M059J (cell line): ENCODE measurements at places on chromosomes 11 and 22.

DNA sequence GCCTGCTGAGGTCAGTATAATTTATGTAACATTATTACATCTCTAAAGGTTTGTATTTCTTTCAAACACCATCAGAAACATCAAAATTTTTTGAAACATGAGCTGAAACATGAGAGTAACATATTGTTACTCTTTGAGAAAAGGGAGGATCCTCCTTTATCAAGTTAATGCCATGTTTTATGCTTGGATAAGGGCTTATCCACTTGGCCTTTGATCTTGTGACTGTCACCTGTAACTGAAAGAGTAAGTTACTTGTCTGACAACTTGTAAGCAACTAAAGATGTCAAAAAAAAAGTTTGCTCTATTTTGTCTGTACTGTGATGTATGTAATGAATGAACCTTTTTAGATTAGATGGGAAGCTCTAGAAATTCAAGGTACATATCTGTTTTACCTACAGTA, 59.6 kb downstream of the FAR1 start:
- DNase-seq, result no peak

- DNase-seq, result no peak
These were observed 53.7 kb upstream of the TTLL12 start for GRCh38 chr22:43240614-43241013.

GRCh38 chr22:22847241-22847640, 40.4 kb upstream of the IGLL5 start:
- DNase-seq, result no peak

DNA sequence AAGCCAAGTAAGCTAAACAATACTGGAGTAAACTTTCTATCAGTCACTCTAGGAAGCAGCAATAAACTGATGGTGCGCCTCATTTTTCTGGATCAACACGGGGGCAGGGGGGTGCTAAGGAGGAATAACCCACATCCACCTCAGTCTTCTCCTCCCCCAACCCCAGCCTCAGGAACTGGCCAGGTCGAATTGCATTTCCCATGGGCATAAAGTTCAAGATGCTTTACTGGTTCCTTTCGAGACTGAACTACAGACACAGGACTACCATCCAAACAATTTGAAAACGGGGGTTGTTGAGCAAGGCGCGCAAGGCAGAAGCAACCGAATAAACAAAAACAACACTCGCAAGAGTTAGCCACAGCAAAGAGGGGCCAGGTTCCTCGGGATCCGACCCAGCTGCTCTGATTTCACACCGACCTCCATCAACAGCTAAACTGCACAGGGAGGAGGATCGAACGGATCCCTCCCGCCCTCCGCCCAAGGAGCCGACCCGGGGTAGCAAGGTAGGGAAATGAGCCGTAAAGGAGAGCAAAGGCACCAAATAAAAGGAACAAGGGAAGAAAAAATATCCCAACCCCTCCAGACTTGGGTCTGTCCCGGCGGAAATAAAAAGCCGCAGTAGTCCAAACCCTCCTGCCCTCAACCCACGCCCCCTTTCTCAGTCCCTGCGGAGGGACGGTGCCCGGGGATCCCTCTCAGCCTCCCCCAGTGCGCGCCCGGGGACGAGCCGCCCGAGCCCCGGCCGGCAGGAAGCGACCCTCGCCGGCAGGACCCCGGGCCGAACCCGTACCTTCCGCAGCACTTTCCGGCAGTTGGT, 801 bp downstream of the SESN3 start:
- peak; percentile 9 for DNase-seq

GRCh38 chr11:57974848-57975601, 48.7 kb upstream of the OR9Q1 start:
- DNase-seq, result no peak

- no peak for DNase-seq
These were observed 348.8 kb upstream of the ARHGAP42 start for GRCh38 chr11:100338144-100338840.

DNA sequence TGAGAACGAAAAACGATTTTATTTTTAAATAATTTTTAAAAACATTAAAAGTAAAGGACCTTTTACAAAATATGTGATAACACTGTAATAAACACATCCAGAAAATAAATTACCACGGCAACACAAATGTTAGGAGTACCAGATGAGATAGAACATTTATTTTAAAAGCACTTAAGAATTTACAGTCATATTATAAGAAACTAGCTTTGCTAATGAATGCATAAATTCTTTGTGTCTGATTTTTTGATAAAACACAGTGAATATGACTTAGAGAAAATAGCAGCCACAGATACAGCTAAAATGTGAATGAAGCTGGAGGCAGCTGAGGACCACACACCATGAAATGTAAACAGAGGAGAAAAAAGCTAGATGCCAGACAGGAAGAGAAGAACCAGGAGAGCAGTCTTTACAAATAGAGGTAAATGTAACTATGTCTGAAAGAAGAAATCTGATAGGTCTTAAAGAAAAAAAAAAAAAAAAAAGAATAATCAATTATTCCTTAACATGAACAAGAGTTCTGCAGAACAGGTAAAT, 14.6 kb downstream of the CCDC34 start:
- no peak for DNase-seq

GRCh38 chr22:30648825-30649224, 13.2 kb downstream of the SLC35E4 start:
- DNase-seq, result no peak

- no peak for DNase-seq
These were observed 107.0 kb upstream of the AKIP1 start for GRCh38 chr11:8803973-8804372.

DNA sequence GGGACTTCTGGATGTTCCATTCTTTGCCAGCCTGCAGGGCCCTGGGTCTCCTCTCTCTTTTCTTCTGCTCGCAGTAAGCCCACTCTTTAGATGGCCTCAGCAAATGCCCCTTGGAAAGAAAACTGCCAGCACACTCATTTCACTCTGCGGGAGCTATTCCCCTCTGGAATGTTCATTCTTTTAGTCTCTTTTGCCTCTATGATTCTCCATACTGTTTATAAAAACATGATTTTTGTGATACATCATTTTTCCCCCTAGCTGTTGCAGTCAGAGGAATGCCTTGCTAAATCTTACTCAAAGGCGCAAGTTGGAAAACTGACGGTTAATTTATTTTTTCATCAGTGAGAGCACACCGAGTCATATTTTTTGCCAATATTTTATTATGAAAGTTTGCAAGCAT, 184.9 kb downstream of the SNX19 start:
- no peak for DNase-seq

GRCh38 chr22:21921184-21921721, 31.4 kb downstream of the PPM1F start:
- DNase-seq, result no peak

DNA sequence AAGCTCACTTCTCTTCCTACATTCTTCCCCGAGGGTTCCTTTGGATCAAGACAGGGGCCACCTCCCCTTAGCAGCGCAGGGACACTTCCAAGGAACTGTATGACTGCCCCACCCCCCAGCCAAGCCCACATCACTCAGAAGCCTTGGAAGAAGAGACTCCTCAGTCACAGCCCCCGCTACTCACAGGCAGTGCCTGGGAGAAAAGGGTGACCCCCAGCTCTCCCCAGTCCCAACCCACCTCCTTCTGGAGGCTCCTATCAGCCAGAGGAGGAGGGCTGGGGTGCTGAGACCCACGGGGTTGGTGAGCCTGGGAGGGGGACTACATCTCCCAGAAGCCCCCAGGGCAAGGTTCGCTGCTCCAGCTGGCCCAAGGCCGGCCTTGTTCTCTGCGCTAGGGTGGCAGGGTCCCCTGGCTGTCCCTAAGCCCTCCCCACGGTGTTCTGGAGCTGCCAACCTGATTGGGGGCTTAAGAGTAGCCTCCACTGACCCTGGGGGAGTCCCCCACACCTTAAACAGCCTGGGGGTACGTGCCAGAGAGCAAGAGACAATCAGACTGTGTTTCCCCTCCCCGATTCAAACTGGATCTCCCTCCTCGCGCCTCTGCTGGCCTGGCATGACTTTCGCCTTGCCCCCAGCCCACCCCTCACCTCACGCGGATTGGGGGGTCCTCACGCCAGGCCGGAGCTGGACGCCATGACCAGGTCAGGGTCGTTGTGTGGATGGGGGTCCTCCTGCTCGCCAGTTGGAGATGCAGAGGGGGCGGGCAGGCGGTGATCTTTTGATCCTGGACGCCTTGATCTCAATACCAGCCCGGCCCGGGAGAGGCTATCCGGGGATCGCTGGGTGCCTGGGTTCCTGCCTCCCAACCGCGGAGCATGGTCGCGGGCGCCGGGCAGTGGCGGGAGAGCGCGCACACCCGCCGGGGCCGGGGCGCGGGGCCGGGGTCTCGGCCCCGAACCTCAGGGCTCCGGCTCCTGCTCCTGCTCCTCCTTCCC, 838 bp downstream of the BCL9L start:
- peak; percentile 63 for DNase-seq

GRCh38 chr11:12402691-12403120, 25.3 kb downstream of the PARVA start:
- DNase-seq, result no peak

GRCh38 chr11:125499563-125499962, 3.5 kb upstream of the FEZ1 start:
- no peak for DNase-seq

- no peak for DNase-seq
These were observed 150.9 kb downstream of the CACNA1I start for GRCh38 chr22:39721206-39722031.

DNA sequence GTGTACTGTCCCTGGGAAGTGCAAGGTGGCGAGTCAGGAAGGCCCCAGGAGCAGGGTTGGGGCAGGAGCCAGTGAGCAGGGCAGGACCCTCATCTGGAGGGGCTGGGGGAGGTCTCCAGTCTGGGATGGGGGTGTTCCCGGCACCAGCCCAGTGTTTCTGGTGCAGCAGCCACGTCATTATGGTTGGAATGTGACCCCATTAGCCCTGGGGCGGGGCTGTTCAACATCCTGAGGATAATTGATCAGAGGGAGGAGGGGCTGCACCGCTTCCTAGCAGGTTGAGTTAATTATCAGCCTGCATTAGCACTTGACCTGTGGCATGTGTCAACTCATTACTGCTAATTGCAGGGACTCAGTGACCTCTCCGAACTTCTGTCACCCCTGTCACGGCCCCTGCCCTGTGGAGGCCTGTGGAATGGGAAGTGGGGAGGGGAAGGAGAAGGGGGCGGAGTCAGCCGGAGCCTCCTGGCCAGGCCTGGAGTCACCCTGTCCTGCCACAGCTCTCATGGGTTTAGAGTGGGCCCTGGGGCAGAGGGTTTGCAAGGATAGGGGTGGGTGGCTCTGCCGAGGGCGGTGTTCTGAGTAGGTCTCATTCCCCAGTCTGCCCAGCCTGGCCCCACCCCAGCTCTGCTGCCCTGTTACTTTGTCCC, 52.8 kb upstream of the CCDC188 start:
- peak; percentile 40 for DNase-seq

DNA sequence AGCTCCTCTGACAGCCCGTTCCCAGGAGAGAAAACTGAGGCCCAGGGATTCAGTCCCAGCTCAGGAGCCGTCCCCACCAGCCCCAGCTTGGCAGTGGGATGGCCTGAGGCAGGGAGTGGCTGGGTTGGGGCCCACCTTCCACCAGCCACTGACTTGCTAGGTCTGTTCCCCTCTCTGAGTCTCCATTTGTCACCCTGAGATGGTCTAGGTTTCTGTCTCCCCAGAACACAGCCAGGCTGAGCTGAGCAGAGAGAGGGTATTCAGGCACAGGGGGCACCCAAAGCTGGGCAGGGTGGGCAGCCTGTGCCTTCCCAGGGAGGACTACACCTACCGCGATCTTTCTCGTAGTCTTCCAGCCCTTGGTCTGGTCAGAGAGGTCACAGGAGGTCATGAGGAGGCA, 95.7 kb downstream of the PDE2A start:
- no peak for DNase-seq

DNA sequence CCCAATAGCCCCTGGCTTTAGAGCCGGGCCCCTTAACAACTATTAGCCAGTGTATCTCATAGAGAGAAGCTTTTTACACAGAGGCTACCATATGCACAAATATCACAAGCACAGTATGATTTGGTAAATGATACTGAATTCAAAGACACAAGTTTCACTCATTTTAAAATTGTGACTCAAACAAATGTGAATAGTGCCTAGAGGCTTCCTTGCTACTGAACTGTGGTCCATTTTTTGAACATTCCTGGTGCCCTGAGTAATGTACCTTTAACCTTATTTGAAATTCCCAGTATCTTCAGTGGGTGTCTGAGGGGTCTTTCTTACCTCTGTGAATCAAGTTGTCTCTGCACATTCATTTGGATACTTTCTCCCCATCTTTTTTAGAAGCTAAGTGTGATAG, 156.2 kb downstream of the MAML2 start:
- peak; percentile 56 for DNase-seq

DNA sequence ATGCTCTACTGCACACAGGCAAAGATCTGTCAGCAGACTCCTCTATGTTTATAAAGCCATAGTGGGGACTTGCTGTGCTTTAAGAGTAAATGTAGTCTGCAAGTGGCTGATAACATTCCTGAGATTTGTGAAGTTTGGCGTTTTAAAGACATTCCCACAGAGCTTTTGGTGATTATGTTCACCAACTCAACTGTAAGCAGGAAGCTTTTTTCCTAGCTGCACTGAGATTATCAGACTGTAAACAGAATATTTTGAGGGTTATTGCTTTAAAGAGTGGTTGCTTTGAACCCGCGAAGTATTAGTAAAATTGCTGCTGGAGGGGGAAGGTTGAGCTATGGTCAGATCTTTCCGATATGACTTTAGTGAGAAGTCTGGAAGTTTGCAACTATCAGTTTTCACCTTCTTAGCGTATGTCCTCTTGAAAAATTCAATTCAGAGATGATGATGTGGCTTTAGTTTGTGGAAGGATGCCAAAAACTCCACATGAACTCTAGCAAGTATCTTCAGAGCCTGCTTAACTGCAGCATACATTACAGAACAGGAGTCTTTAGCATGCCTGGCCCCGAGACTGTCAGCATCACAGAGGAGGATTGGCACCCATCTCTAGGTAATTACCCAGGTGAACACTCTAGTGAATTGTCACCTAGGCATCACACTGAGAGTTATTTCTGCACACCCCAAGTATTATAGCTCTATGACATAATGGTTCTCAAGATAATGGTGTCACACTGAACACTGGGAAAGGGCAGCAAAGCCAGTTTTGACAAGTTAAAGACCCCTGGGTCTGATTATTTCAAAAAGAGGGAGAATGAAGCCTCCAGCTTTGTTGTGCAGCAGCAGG, 89.9 kb downstream of the MTNR1B start:
- DNase-seq, result peak; percentile 75

- peak; percentile 37 for DNase-seq
These were observed 13.6 kb upstream of the OMP start for GRCh38 chr11:77089004-77089545.

GRCh38 chr22:40764763-40765441, 54.2 kb downstream of the SLC25A17 start:
- no peak for DNase-seq

DNA sequence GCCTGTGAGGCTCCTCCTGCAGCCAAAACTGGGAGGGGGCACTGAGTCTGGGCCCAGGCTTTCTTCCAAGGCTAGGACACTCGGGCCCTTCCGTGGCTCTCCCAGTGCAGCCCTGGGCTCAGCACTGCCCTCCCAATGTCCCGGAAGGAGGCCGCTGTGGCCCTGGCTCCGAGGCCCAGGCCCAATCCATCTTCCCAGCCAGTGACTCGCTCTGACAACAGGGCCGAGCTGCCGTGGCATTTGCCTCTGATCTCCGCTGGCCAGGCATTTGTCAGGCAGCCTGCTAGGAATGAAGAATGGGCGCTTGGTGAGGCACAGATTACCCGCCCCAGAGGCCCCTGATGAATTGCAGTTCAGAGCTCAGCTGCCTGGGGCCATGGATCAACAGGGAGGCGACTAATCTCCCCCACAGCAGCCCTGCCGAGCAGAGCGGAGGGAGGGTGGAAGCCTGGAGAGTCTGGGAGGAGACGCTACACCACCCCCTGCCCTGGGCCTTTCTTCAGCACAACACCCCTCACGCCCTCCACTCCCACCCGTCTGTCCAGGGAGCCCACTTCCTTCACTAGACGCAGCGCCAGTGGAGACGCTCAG, 8.3 kb downstream of the FXYD2 start:
- DNase-seq, result peak; percentile 68

- peak; percentile 93 for DNase-seq
These were observed 82.3 kb upstream of the EED start for GRCh38 chr11:86162239-86162638.
